ENCODE measurements at places on chromosomes 5 and 9.

DNA sequence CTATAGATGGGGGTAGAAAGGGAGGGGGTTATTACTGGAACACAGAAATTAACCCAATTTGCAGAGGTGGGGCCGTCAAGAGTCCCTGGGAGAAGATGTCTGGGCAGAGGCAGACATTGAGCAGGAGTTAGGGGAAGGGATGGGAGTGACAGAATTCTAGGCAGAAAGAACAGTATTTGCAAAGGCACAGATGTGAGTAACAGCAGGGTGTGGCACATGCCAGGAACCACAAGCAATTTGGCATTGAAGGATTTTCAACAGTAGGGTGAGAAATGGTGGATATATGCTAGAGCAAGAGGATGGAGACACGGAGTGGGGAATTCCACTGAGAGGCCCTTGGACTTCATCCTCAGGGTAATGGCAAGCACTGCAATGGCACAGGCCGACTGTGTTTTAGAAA, 71.6 kb upstream of the FRRS1L start:
- no peak for DNase-seq

DNA sequence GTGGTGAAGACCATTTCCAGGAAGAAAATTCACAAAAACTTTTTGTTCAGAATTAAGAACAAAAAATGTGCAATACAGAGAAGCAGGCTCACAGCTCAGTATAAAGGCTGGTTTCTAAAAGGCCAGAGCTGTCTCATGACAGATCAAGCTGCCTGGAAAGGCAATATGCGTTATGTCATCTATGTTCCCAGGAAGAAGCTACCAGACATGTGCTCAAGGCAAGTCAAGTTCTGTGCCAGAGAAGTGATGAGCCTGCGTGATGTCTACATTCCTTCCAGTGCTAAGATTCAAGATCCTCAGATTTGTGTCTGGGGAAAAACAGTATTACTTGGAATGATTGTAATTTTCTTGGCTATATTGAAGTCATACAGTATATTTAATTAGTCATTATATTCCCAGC, 104.3 kb downstream of the PDE4D start:
- DNase-seq = no peak

- DNase-seq = no peak
Observed at GRCh38 chr5:81817980-81818379, 67.1 kb upstream of the SSBP2 start.

DNA sequence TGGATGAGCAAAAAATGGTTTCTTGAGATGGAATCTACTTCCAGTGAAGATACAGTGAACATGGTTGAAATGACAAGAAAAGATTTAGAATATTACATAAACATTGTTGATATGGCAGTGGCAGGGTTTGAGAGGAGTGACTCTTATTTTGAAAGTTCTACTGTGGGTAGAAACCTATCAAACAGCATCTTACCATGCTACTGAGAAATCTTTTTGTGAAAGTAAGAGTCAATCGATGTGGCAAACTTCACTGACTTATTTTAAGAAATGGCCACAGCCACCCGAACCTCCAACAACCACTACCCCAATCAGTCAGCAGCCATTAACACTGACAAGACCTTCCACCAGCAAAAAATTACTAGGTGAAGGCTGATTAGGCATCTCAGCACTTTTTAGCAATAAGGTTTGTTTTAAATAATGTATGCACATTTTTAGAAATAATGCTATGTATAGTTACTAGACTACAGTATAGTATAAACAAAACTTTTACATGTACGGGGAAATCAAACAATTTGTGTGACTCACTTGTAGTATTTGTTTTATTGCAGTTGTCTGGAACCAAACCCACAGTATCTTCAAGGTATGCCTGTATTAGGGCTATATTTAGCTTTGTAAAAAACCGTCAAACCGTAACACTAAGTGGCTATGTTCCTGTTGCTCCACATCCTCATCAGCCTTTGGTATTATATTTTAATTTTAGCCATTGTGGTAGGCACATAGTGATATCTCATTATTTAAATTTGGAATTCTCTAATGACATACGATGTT, 30.6 kb upstream of the ADAMTS6 start:
- no peak for DNase-seq

DNA sequence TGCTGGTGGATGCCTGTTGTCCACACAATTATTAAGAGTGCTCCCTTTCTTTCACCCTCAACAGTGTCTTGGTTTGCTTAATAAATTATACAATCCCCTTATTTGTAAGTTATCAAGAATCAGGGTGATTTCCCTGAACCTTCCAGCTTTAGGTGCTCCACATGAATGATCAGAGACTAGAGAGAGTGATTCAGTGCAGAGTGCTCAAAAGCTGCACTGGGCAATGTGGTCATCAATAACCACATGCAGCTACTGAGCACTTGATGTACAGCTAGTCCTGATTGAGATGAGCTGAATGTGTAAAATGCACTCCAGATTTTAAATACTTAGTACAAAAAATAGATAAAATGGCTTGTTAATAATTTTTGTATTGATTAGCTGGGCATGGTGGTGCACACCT, 76.8 kb upstream of the TRIO start:
- no peak for DNase-seq

- DNase-seq = no peak
Observed at GRCh38 chr9:128106181-128106939, 21.2 kb downstream of the PTGES2 start.

GRCh38 chr5:141017943-141018342, 33.2 kb upstream of the PCDHB1 start:
- no peak for DNase-seq

DNA sequence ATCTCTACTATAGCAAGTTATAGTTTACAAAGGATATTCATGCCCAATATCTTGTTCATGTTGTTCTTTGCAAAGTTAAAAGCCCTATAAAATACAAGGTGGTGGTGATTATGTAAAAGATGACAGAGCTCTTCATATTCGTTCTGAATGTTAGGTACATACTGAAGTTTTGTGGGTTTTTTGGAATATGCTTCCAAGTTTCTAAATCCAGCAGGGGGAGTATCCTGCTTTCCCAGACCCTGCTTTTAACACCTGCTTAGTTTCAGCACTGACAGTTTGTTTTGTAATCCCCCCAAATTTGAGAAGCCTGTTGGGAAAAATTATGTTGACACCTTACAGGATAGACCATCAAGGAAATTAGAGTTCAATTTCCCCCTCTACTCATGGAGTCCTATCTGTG, 438.3 kb downstream of the SH3GL2 start:
- no peak for DNase-seq

DNA sequence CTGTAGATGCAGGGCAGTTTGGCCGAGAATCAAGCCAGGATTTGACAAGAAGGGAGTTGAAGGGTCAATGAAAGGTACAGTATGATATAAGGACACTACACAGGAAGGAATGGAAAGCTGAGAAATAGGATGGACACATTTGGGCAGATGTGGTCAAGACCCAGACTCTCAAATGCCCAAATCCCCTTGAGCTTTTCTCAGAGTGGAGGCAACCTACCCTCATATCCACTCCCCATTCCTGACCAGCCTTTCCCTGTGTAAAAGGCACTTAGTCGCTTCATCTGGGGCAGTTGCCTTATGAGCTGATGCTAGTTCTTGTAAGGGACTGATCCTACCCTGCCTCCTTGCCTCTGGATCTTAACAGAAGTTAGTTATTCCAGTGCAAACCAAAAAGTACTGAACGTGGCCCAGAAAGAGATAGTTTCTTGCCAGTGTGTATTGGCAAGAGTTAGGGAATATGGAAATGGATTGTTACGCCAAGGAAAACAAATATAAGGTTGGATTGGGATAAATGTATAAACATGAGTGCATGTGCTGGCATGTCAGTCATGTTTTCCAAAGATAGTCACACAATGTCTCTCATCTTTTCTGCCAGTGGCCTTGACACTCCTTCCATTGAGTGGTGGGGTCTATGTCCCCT, 4.1 kb upstream of the MCCC2 start:
- DNase-seq = no peak

All from stimulated activated CD4-positive, alpha-beta T cell treated with anti-CD3 and anti-CD28 coated beads, Interleukin-4, amount 100 ng/mL, for 24 hours (primary cell).